NCI-H1092 treated with DMSO at 0.1 percent for 48 hours (cell line): ENCODE measurements at places on chromosomes 16 and 17.

DNA sequence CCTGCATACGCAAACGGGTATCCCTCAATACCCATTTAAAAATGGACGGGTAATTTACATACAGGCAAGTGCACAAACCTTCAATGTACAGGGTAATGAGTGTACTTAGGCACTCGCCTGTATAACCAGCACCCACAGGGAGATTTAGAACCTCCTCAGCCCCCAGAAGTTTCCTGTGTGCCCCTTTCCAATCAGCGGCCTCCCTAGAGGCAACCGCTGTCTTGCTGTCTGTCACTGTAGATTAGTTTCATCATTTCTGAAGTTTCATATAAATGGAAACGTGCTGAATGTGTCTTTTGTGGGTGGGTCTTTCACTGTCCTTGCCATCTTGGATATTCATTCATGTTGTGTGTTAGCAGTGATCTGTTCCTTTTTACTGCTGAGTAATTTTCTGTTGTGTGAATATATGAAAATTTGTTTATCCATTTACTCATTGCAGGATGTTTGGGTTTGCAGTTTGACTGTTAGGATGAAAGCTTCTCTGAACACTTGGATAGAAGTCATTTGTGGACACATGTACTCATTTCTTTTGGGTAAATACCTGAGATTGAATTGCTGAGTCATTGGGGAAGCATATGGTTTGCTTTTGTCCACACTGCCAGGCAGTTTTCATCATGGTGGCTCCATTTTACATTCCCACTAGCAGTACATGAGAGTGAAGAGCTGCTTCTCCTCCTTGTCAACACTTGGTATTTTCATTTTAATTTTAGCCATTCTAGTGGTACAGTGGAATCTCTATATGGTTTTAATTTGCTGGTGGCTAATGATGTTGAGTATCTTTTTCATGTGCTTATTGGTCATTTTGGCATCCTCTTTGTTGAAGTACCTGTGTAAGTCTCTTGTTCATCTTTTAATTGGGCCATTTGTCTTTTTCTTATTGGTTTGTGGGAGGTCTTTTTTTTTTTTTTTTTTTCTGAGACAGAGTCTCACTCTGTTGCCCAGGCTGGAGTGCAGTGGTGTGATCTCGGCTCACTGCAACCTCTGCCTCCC, 2.1 kb upstream of the ADCY7 start:
- no peak for DNase-seq

DNA sequence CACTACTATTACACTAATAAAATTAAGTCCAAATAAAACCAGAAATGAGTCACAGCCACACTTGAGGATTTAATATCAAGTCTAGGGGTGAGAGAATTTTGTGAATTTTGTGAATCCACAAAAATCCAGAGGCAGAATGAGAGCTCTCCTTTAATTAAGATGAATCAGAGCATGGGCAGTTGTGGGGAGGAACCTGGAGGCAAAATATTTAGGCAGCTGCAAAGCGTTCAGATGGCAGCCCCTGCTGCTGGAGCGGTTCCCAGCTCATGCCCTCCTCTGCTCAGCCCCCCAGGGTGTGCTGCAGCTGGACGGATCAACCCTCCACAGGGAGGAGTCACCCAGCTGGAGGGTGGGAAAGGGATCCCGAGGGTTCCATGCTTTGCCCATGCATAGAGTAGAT, 43.4 kb upstream of the IRX6 start:
- DNase-seq = peak; percentile 66

GRCh38 chr16:27526180-27526579, 23.5 kb downstream of the GTF3C1 start:
- DNase-seq = no peak

DNA sequence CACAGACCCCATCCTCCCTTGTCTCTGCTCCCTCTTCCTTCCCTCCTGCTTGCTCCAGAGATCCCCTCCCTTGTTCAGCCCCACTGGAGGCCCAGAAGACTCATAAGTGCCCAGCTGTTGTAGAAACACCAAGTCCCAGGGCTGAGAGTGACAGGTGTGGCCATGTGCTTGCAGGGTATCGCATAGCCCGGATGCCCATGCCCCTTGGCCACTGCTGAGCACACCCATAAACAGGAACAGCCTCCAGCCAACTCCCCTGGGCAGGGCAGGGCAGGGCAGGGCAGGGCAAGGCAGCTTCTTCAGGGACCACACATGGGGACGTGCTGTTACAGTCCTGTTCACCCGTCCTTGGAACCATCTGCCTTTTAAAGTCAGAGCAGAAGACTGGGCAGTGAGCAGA, 2.0 kb downstream of the CACNG1 start:
- DNase-seq = no peak

- no peak for DNase-seq
Measured at GRCh38 chr17:79196913-79197312, 122.3 kb downstream of the ENGASE start.

GRCh38 chr17:40750391-40750790, 4.7 kb downstream of the KRT25 start:
- no peak for DNase-seq

- no peak for DNase-seq
Measured at GRCh38 chr16:86549076-86549892, 5.8 kb downstream of the MTHFSD start.

DNA sequence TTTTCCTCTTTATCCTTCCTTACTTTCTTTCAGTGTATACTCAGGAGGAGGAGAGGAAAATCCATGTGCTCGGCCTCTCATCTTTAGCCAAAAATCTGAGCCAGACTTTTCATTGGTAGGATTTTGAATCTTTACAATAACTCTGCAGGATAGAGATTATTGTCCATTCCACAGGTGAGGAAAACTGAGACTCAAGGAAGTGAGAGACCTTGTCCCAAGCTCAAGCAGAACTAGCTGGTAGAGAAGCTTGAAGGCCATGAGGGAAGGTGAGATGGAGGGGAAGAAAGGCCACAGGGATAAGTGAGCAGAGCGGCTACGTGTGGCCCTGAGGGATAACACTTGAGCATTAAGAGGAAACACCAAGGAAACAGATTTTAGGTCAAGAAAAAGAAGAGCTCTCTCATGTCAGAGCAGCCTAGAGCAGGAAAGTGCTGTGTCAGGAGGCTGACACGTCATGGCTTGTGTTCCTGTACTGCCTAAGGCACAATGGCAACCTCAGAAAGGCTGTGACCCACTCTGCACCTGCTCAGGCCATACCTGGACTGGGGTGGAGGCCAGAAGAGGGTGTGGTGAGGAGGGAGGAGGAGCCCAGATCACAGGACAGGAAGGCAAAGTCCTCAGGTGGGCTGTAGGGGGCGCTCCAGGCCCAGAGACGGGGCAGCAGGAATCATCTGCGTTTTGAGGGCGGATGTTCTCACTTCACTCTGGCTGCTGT, 11.9 kb downstream of the MT4 start:
- peak; percentile 57 for DNase-seq

GRCh38 chr16:4116325-4117249, at the start of gene ADCY9:
TSS of gene ADCY9 (minus strand) at chr16:4116442. CDS start at chr16:4115442, 1,000 bp downstream.
- peak; percentile 68 for DNase-seq

GRCh38 chr17:80978499-80979497, 12.8 kb upstream of the CHMP6 start:
- no peak for DNase-seq

DNA sequence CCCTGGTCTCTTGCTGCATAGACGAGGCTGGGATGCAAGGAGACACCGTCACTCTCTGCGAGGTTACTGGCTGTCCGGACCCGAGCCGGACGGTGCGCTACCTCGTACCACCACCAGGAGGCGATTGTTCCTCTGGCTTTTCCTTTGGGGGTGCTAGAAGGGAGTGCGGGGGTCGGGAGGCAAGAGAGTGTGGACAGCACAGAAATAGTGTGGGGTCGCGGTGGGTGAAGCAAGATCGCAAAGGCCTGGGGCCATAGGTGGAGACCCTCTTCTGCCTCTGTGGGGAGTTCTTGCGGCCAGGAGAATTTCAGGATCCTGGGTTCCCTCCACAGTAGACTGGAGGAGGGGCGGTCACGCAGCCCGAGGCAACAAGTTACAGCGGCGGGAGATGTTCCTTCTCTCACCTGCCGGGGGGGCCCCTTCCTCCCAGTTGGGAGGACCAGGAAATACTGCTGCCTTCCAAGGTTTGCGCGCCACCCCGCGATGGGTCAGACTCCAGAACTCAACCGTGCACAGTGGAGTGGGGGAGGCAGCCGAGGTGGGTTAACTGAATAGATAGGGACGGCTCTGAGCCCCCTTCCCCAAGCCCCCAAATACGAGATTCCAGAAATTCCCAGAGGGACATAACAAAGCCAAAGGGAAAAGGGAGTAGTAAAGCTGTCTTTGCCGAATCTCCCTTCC, 6.9 kb downstream of the PHOSPHO1 start:
- no peak for DNase-seq

DNA sequence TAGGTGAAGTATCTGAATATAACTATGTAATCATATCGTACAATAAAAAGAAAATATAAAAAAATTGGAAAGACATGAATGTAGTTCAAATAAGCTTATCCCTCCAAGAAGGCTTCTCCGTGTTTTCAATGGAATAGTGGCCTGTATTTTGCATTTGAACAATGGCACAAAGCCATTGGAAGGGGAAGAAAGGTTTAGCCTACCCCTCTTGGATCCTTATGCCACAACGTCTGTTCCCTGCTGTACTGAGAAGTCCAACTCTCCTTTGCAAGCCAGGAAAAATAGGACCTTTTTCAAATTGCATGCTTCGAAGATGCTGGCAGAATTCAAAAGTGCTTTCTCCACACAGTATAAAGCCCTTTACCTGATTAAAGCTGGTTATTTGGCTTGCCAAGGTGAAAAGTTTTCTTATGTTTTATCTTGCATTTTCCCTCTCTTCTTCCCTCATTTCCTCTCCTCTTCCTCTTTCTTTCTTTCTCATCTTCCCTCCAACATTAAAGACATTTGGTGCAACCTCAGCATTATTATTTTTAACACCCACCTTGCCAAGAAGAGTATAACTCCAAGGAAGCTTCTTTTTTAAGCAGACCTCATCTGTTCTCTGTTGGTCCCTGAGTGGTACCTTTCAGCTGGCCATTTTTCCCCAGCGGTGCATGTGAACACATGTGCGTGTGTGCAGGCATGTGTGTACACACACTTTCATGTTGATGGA, 968.6 kb upstream of the RBFOX1 start:
- DNase-seq = no peak

DNA sequence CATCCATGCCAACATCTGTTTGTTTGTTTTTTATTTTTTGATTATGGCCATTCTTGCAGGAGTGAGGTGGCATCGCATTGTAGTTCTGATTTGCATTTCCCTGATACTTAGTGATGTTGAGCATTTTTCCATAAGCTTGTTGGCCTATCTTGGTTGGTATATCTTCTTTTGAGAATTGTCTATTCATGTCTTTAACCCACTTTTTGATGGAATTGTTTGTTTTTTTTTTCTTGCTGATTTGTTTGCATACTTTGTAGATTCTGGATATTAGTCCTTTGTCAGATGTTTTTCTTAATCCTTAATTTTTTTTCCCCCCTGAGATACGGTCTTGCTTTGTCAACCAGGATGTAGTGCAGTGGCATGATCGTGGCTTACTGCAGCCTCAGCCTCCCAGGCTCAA, 43.0 kb downstream of the RNF135 start:
- no peak for DNase-seq

DNA sequence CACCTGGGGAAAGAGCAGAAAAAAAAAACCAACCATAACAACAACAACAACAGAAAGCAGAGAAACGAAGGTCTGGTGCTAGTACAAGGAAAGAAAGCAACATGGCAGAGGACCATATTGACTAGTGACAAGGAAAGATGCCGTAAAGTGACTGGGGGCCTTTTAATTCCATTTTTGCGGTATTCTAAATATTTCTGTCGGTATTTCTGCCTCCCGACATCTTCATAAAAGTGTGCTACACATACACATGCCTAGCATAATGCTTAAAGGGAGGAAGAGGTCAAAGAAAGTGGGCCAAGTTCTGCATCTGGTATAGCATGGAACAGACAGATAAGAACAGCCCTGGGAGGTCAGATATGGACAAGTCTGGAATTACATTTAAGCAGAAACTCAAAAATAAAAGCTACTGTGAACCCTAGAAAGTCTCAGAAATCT, 19.5 kb upstream of the RNF43 start:
- DNase-seq = no peak

- DNase-seq = no peak
Measured at GRCh38 chr16:74601126-74601871, 5.6 kb downstream of the GLG1 start.

DNA sequence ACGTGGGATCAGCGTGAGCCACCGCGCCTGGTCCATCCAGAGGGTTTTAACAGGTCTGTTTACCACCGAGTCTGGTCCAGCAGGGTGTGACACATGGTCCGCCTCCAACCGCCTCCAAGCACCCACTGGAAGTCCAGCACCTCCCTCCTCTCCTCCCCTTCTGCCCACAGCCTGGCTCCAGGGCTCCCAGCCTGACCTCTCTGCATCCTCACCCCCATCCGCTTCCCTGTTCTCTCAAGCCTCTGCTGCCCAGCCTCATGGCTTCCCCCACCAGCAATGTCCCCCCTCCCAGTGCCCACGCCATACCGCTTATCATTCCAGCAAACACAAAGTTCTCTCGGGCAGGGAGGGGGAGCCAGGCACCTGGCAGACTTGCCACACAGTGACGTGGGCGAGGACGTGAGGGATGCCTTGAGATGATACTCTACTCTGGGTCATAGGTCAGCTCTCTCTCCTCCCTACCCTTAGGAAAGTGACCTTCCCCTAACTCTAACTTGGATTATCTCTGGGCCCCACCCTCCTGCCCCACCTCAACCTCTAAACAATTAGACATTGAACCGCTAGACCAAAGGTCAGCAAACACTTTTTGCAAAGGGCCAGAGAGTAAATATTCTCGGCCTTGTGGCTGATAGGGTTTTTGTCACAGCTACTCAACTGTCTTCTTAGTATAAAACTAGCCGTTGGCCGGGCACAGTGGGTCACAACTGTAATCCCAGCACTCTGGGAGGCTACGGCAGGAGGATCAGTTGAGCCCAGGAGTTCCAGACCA, 23.1 kb downstream of the CDC42EP4 start:
- no peak for DNase-seq

- no peak for DNase-seq
Measured at GRCh38 chr17:17506181-17506741, 10.1 kb upstream of the RASD1 start.

- DNase-seq = no peak
Measured at GRCh38 chr16:1109648-1110047, 13.6 kb upstream of the C1QTNF8 start.

DNA sequence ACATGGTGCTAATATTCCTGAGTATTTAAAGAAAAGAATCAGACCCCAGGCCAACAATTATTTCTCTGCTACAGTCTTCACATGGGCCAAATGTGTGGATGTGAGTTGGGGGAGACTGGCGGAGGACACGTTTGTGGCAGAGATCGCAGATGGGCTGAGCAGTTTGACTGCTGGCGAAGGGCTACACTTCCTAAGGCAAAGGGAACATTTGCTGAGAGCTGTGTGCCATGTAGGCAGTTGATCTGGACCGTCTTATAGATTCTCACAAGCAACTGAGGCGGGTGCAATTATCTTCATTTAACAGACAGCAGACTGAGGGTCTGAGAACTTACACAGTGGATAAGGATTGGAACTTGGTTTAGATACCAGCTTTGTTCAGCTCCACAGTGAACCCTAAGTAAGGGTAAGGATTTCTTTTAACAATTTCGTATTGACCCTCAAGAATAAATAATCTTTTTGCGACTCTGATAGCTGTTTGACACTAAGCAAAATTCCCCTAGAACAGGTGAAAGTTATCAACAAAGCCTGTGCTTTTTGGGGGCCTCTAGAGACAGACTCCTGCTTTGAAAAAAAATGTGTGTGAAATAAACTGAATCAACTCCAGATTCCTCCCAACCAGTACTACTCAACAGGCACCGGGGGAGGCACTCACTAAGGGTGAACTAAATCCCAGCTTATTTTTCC, 55.3 kb downstream of the TBX4 start:
- no peak for DNase-seq

GRCh38 chr16:27844826-27845225, 218.7 kb downstream of the GSG1L start:
- DNase-seq = no peak
